ENCODE measurements at places on chromosomes 5 and 9.

GRCh38 chr5:90037646-90038045, 371.9 kb downstream of the CETN3 start:
- DNase-seq: no peak

DNA sequence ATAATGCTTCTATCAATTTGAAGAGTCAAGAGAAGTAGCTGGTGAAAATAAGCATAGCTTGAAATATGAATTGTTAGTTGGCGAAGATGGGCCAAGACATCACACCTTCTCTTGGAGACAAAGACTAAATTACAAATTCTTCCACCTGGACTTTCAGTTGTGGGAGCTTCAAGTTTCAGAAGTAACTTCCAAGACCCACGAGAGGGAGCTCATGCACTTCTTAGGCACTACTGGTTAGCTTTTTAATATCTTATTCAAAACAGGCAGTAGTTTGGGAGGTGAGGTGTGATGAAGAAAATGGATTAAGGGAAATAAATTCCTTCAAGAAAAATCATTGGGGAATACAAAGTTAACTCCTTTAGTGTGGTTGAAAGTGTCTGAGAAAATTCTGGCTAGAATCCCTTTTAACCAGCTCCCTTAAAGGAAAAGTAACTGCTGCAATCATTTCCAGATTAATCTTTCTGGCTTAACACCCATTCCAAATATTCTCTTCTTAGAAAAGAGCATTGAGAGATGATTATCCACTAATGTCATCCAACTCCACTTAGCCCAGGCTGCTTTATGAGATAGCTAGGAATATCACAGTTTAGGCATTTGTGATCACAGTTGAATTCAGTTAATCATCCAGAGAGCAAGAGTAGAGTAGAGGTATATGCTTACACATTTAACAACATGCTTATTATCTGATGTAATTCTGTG, 139.5 kb upstream of the DMRTA1 start:
- DNase-seq: peak; percentile 25

DNA sequence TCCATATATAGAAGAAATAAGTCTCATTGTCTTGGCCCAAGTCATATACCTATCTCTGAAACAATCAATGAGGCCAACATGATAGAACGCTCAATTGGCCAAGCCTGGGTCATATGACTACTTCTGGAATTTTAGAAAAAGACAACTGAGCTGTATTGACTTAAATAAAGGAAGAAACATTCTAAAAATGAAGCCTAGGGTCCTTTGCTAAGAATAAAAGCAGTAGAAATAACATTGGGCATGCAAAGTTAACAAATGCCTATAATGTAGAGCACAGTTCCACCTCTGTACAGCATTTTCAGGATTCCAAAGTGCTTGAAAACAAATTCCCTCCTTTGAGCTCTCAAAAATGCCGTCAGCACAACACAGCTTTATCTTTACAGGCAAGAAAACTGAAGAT, 391.8 kb downstream of the PRELID2 start:
- DNase-seq: no peak

- no peak for DNase-seq
These were observed 35.9 kb downstream of the CEP120 start for GRCh38 chr5:123387313-123387712.

DNA sequence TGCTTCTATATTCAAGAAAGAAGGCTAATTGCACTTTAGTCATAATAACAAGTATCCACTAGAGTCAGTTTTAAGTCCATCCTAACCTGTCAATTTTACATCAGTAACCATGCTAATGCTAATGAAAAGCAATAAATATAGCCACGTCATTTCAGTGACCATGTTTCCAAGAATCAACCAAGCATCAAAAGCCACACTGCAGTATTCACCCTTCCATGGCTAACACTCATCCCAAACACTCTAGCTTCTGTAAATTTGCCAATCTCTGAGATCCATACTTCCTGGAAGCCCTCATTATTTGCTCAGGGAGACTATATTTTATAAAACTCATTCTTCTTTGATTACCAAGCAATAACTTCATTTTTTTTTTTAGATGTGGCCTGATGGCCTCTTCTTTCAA, 712.0 kb downstream of the CETN3 start:
- DNase-seq: no peak

DNA sequence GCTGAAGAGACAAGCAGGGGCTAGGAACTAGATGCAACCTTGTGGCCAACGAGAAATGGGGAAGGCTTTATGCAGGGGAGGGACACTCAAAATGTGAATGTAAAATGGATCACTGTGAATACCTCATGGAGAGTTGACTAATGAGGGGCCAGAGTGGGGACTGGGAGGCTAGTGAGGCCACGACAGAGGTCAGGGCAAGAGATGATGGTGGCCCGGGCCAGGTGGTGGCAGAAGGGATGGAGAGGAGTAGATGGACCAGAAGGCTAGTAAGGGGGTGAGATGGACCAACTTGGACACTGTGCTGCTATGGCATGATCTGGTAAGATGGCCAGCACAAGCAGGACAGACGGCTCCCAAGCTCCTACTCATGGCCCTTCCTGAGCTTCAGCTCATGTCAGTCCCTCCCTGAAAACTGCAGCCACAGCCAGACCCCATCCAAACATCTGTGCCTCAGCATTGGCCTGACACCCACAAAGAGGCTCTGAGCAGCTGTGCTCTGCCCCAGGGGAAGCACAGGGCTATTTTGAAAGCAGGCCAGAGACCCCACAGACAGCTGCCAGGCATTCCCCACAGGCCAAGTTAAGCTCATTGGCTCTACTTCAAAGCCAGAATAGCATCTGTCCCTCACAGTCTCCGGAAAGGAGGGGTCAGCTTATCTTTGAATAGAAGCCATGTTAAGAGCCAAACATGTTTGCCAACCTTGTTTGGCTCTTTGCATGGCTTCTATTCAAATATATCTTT, 22.1 kb downstream of the P4HA2 start:
- DNase-seq: no peak

DNA sequence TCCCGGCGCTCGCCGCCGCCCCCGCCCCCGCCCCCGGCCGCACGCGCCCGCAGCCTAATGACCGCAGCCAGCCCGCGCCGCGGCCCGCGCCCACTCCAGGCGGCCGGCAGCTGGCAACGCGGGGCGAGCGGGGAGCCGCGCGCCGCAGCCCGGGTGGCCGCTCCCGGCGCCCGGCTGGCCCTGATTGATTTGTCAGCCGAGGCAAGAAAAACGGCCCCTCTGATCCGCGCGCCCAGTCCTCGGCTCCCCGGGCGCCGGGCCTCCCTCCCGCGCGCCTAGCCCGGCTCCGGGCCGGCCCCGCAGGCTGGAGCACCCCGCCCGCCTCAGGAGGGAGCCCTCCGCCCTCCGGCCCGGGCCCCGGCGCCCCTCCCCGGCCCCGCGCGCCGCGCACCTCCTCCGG, 11.9 kb upstream of the LHX2 start:
- DNase-seq: no peak

- peak; percentile 56 for DNase-seq
These were observed 124.5 kb downstream of the EGFLAM start for GRCh38 chr5:38382898-38383297.

DNA sequence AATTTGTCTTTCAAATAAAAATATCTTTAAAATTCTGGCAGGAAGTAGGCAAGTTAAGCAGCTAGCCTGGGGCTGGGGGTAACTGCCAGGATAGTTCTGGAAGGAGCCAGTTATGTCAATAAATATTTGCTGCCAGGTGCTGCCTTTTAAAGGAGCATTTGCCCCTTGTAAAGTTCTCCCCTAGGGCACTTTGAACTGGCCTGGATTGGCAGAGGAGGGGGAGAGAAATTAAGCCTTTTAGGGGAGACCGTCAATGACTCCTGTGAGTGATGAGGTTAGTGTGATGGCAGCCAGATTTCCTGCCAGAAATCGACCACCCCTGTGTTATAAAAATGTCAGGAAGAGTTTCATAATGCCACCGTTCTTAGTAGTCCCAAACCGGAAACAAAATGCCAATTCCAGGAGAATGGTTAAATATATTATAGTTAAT, 89.8 kb upstream of the ELL2 start:
- no peak for DNase-seq

GRCh38 chr5:171031977-171032376, 170.2 kb downstream of the RANBP17 start:
- no peak for DNase-seq

DNA sequence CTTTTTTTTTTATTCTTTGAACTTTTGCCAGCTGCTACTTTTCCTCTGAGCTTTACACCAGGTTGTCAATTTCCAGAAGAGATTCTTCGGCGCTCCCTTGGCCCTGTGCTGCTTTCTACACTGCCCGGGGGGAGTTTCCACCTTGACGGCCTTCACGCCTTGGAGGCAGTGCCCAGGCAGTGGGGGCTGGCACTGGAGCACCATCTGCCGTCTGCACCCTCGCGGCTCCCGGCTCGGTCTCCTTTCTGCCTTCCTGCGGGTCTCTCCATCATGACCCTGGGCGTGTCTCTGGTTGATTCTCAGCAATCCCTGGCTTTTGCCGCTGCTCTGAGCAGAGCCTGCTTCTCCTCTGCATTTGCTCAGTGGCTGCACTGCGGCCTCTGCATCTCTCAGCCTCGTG, 2.9 kb downstream of the SLC6A18 start:
- no peak for DNase-seq

GRCh38 chr5:161442471-161442870, 104.1 kb downstream of the GABRB2 start:
- no peak for DNase-seq

DNA sequence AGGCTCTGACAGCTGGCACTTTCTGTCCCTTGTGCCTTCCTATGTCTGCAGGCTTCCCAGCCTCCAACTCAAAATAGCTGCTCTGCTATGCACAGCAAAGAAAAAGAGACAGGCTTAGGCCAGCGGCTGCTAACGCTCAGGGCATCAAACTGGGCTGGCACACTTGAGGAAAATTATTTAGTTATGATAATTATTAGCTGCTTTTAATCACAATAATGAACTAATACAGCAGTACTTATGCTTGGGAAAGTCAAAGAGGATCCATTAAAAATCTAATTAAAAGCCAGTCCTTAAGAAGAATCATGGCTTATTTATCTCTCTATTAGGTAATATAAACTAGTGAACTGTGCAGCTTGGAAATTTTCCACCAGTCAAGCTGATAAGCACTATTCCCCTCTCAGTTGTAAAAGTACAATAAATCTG, 233.2 kb downstream of the SLIT3 start:
- DNase-seq: no peak

GRCh38 chr5:141957367-141957996, 520 bp downstream of the PCDH12 start:
- no peak for DNase-seq

DNA sequence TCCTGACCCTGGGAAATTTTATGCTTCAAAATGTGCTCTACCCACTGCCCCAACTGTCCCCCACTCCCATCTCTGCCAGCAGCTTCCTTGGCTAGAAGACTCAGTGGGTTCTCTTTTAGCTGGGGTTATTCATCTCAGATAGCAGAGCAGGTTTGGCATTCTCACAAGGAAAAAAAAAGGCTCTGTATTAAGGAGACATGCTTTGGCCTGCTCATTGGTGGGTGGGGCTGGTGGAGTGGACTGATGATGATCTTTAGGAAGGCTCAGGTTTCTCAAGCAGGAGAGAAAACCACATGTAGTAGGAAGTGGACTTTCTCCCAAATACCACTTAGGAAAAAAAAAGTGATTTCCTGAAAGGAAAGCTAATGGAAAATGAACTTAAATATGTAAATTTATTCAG, 279.2 kb upstream of the ZNF462 start:
- no peak for DNase-seq

- DNase-seq: no peak
These were observed 586.2 kb upstream of the PTGER4 start for GRCh38 chr5:40093550-40093949.

DNA sequence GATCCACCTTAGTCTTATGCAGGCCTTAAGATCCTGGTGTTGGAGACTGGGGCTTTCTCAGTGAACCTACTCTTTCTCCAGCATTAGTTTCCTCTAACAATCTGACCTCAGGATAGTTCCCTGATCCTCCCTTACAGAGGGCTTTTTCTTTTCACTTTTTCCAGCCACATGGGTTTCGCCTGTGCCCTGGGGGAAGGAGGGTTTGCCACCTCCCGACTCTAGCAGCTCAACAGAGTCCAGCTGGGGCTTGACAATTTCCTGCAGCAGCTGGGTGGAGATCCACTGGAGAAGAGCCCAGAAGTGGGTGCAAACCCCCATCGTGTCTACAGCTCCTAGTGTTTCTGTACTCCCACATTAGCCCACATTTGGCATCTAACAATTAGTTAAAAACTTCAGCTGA, 7.6 kb upstream of the TMEM252 start:
- no peak for DNase-seq

GRCh38 chr9:134128727-134129679, 6.9 kb upstream of the WDR5 start:
- no peak for DNase-seq

Data from small intestine (tissue), 16 donors.